ENCODE measurements at places on chromosomes 7 and 10.
A peak's percentile ranks its signal among the peaks of the same experiment; 100 is the strongest.

- H3K4me3 ChIP-seq, result no peak overlapping the region
- no peak for DNase-seq
- H3K27ac ChIP-seq, result no peak overlapping the region
- no peaks in the 10 kb centered on the region for H3K4me1 ChIP-seq
- H3K36me3 ChIP-seq, result no peaks in the 10 kb centered on the region
These were observed 21.4 kb upstream of the MGMT start for GRCh38 chr10:129445436-129446182.

DNA sequence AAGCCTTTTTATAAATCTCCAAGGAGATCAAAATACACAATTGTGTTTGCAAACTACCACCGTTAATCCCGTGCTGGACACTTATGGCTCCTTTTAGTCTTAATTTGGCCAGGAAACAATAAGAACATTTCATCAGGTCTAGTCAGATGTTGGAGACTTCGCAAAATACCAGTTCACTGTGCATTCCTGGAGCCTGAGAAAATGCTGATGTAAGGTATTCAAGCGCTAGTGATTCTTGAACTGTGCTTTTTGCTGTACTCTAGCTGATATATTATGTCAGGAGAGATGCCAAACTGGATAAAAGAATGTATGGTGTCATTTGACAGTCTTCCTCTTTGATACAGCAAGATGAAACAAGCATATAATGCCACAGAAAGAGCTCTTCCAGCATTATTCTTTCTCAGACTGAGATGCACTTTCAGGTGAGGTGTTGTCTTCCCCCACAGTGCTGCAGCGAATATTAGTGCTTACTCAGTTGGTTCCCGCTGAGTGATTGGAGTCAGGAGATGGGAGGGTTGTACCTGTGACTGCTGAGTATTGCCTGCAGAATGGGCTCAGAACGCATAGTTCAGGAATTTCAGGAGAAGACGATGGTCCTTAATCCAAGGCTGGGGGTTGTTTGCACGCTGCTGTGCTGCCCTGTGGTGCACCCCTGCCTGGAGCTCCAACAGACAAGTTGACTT lies 59.2 kb downstream of the OGDH start:
- no peak for DNase-seq
- no peak overlapping the region for H3K4me3 ChIP-seq
- H3K4me1 ChIP-seq, result peaks cover 11% of the 10 kb centered on the region
- H3K36me3 ChIP-seq, result peaks cover 39% of the 10 kb centered on the region
- H3K27ac ChIP-seq, result peak overlapping the region; percentile 84
- H3K27me3 ChIP-seq, result no peaks in the 10 kb centered on the region

DNA sequence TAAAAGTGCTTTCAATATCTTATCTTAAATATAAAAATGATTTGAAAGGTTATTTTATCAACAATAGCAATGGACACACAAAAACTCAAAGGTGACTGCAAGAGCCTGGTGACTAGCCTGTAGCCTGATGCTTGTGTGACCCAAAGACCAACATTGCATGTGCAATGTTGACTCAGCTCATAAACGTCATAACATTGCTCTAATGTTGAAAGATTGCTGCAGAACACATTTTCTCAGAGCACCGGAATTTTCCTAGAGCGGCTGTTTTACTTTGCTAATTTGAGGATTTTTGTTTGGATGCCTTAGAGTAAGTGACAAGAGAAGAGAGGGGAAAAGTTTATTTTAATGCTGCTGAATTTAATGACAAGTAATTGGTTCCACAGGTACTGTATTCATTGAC lies 107.1 kb downstream of the RAB18 start:
- H3K27ac ChIP-seq, result no peak overlapping the region
- no peaks in the 10 kb centered on the region for H3K36me3 ChIP-seq
- H3K27me3 ChIP-seq, result no peaks in the 10 kb centered on the region
- no peak overlapping the region for H3K4me3 ChIP-seq
- H3K4me1 ChIP-seq, result peaks cover 28% of the 10 kb centered on the region
- no peak for DNase-seq

GRCh38 chr7:73683788-73684693 lies 644 bp downstream of the BUD23 start:
- H3K27ac ChIP-seq, result peak overlapping the region; percentile 97
- H3K36me3 ChIP-seq, result peaks cover 21% of the 10 kb centered on the region
- no peak for DNase-seq
- no peaks in the 10 kb centered on the region for H3K27me3 ChIP-seq

DNA sequence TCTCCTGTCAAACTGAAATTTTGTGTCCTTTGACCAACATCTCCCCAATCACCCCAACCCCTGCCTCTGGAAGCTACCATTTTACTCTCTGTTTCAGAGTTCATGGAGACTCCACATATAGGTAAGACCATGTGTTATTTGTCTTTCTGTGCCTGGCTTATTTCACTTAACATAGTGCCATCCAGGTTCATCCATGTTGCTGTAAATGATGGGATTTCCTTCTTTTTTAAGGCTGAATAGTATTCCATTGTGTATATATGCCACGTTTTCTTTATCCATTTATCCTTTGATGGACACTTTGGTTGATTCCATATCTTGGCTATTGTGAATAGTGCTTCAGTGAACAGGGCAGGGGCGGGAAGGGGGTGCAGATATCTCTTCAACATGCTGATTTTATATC lies 18.0 kb upstream of the FBXW4 start:
- no peak overlapping the region for H3K4me3 ChIP-seq
- H3K36me3 ChIP-seq, result no peaks in the 10 kb centered on the region
- H3K4me1 ChIP-seq, result no peaks in the 10 kb centered on the region
- H3K27me3 ChIP-seq, result peaks cover 21% of the 10 kb centered on the region
- no peak overlapping the region for H3K27ac ChIP-seq

- no peak overlapping the region for H3K4me3 ChIP-seq
- H3K36me3 ChIP-seq, result peaks cover 41% of the 10 kb centered on the region
- no peak for DNase-seq
- no peaks in the 10 kb centered on the region for H3K27me3 ChIP-seq
These were observed 30.4 kb downstream of the FOXK1 start for GRCh38 chr7:4712281-4713182.

- no peak overlapping the region for H3K4me3 ChIP-seq
- no peak for DNase-seq
- no peak overlapping the region for H3K27ac ChIP-seq
These were observed 48.1 kb downstream of the PDLIM1 start for GRCh38 chr10:95242581-95243317.

DNA sequence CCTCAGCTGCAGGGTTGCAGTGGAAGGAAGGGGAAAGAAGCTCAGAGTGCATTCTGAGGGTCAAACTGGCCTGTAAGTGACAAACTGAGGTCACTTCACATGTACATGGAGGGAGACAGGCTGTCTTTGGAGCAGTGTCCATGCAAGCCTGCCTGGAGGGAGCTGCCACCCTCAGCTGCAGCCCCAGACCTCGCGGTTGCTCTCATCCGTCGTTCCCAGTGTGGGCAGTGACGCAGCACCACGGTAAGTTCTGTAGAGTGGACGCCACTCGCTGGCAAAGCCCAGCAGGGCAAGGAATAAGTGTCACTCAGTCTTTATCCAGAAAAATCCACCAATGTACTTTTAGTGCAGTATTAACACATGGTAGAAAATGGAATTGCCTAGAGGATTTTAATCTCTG lies 225.7 kb downstream of the MGMT start:
- no peaks in the 10 kb centered on the region for H3K27me3 ChIP-seq
- H3K27ac ChIP-seq, result no peak overlapping the region
- H3K36me3 ChIP-seq, result no peaks in the 10 kb centered on the region

GRCh38 chr7:99766484-99767099 lies 17.4 kb downstream of the CYP3A4 start:
- DNase-seq, result no peak
- H3K4me1 ChIP-seq, result peaks cover 7% of the 10 kb centered on the region
- H3K27me3 ChIP-seq, result no peaks in the 10 kb centered on the region
- no peaks in the 10 kb centered on the region for H3K36me3 ChIP-seq

DNA sequence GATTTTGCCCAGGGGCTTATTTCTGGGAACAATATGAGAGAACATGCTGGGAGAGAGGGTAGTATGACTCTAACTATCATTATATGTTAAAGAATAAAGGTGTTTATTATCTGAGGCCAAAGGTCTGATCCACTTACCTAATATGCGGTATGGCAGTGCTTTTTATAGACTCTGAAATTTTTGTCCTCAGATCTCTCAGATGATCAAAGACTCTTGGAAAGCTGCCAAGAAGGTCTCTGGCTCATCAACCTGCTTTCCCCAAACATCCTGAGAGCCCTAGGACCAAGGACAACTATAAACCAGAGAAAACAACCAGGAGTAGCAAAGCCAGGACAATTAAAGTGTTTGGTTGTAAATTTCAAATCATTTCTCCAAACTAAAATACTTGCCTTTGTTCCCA lies 255.7 kb upstream of the LRRN3 start:
- H3K27ac ChIP-seq, result no peak overlapping the region
- H3K27me3 ChIP-seq, result no peaks in the 10 kb centered on the region
- H3K36me3 ChIP-seq, result peaks cover 9% of the 10 kb centered on the region
- H3K4me1 ChIP-seq, result peaks cover 7% of the 10 kb centered on the region

GRCh38 chr7:120831260-120831659 lies 26.7 kb downstream of the TSPAN12 start:
- H3K36me3 ChIP-seq, result peaks cover 25% of the 10 kb centered on the region
- no peak for DNase-seq
- H3K4me3 ChIP-seq, result no peak overlapping the region
- no peaks in the 10 kb centered on the region for H3K27me3 ChIP-seq

GRCh38 chr10:343231-344220 lies 208.3 kb downstream of the ZMYND11 start:
- no peaks in the 10 kb centered on the region for H3K27me3 ChIP-seq
- H3K4me1 ChIP-seq, result no peaks in the 10 kb centered on the region
- H3K4me3 ChIP-seq, result no peak overlapping the region
- DNase-seq, result no peak
- peak overlapping the region; percentile 21 for H3K27ac ChIP-seq

DNA sequence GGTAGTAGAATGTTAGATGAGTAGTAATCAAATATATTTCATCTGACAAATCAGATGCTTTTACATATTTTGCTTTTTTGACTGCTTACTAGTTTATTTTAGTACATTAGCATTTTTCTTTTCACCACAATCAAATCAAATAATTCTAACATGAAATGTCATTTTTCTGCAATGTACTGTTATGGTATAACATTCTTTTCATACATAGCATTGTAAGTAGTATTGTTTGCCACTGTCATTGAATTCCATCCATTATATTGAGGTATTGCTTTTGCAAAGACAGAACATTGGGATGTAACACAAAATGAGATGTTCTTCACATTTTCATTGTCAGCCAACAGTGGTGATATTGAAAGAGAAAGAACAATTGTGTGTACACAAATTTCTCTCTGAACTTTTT lies 107.4 kb downstream of the TRIL start:
- no peaks in the 10 kb centered on the region for H3K36me3 ChIP-seq
- no peak overlapping the region for H3K27ac ChIP-seq
- DNase-seq, result no peak

GRCh38 chr10:131041441-131041840 lies 270.1 kb downstream of the TCERG1L start:
- no peaks in the 10 kb centered on the region for H3K36me3 ChIP-seq
- H3K4me3 ChIP-seq, result no peak overlapping the region
- no peaks in the 10 kb centered on the region for H3K4me1 ChIP-seq

GRCh38 chr7:49294611-49295010 lies 370.3 kb downstream of the CDC14C start:
- H3K36me3 ChIP-seq, result no peaks in the 10 kb centered on the region
- DNase-seq, result no peak
- no peak overlapping the region for H3K27ac ChIP-seq

DNA sequence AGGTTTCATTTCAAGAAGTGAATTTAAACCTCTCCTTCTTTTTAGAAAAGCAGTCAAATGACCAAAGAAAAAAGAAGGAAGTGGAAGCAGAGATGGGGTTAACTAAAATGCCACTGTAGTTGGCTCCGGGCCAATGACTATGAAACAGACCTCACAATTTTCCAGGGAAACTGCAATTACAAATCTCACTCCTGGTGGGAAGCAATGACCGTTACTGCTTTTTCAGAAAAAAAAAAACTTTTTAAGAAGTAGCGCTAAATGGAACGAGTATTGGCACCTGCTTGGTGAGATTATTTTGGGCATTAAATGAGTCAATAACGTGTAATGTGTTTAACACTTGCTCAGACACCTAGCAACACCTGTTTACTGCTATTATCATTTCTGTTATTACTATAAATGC lies 1.2 kb downstream of the SFRP4 start:
- DNase-seq, result no peak
- no peaks in the 10 kb centered on the region for H3K36me3 ChIP-seq
- peak overlapping the region; percentile 73 for H3K4me3 ChIP-seq
- H3K27me3 ChIP-seq, result peaks cover 55% of the 10 kb centered on the region
- H3K4me1 ChIP-seq, result peaks cover 46% of the 10 kb centered on the region

DNA sequence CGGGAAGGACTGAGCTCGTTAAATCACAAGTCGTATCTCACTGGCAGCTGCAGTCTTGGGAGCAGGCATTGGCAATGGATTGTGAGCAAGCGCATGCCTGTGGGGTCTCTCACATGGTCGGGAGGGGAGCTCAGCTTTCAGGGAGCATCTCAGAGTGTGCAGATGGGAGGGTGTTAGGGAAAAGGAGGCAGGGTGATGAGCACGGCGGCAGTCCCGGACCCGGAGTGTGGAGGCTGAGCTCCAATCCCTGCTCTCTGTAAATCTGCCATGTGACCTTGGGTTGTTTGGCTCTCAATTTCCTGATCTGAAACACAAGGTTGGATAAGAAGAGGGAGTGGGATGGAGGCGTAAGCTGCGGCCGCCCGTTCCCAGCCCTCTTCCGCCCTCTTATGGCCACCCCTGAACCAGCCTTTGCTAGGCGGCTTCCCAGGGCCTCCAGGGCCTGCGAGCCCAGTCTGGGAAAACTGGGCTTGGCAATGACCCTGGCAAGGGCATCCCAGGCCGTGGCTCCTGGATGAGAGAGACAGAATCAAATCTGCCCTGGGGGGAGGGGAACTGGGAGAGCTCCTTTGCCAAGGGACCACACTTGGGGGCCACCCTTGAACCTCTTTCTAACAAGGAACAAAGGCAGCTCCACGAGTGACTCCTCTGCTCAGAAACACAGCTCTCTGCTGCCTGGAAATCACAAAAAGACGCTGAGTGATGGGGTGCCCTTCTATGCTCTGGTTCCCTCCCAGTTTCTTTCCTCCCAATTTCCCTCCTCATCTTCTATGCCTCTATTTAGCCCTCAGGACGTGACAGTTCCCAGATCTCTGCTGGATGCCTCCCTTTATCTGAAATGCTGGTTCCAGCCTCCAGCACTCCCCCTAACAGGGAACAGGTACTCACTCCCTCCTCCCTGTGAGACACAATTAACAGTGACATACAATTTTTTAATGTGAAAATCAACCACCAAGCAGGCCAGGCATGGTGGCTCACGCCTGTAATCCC lies 41.7 kb upstream of the LOXL4 start:
- peak overlapping the region; percentile 34 for H3K27ac ChIP-seq
- peak overlapping the region; percentile 49 for H3K4me3 ChIP-seq
- H3K4me1 ChIP-seq, result peaks cover 16% of the 10 kb centered on the region
- DNase-seq, result peak; percentile 78
- peaks cover 5% of the 10 kb centered on the region for H3K27me3 ChIP-seq

Data from mesothelial cell of epicardium (in vitro differentiated cells).